T-helper 17 cell (primary cell): ENCODE measurements at places on chromosomes 7 and 10.

- no peaks in the 10 kb centered on the region for H3K4me1 ChIP-seq
- no peaks in the 10 kb centered on the region for H3K36me3 ChIP-seq
- H3K27me3 ChIP-seq = no peaks in the 10 kb centered on the region
- H3K4me3 ChIP-seq = no peak overlapping the region
- DNase-seq = no peak
- no peak overlapping the region for H3K27ac ChIP-seq
These were observed 309.0 kb upstream of the HGF start for GRCh38 chr7:82078807-82079206.

GRCh38 chr7:65923316-65923715 lies 50.4 kb downstream of the VKORC1L1 start:
- peaks cover 5% of the 10 kb centered on the region for H3K36me3 ChIP-seq
- H3K4me1 ChIP-seq = peaks cover 17% of the 10 kb centered on the region
- DNase-seq = no peak
- no peak overlapping the region for H3K27ac ChIP-seq

DNA sequence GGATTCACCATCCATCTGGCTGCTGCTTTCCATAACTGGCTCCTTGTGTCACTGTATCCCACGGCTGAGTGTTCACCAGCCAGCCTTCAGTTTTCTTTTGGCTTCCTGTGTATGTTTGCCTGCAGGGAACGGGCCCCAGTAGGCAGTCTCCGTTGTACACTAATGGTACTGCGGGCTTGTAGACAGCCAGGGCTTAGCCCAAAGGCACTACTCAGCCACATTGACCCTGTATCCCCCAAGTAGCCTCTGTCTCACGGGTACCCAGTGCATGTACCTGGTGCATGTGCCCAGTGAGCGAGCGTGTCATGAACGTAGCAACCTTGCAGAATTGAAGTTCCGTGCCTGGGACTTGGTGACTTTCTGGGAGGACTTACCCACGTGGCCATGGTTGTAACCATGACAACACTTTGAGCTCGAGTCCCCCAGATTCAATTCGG lies 6.1 kb downstream of the PFKFB3 start:
- peak overlapping the region; percentile 32 for H3K27ac ChIP-seq
- no peak for DNase-seq
- no peaks in the 10 kb centered on the region for H3K27me3 ChIP-seq
- H3K4me3 ChIP-seq = no peak overlapping the region

GRCh38 chr10:51768886-51769465 lies 69.6 kb upstream of the CSTF2T start:
- DNase-seq = no peak
- H3K27me3 ChIP-seq = no peaks in the 10 kb centered on the region
- H3K36me3 ChIP-seq = no peaks in the 10 kb centered on the region
- no peak overlapping the region for H3K4me3 ChIP-seq
- no peak overlapping the region for H3K27ac ChIP-seq
- no peaks in the 10 kb centered on the region for H3K4me1 ChIP-seq

- peaks cover 25% of the 10 kb centered on the region for H3K27me3 ChIP-seq
- H3K4me1 ChIP-seq = peaks cover 2% of the 10 kb centered on the region
- H3K27ac ChIP-seq = no peak overlapping the region
- no peak for DNase-seq
- H3K4me3 ChIP-seq = no peak overlapping the region
These were observed 20.4 kb downstream of the SSMEM1 start for GRCh38 chr7:130227883-130228575.

GRCh38 chr7:45657890-45658715 lies 83.9 kb downstream of the ADCY1 start:
- H3K4me1 ChIP-seq = no peaks in the 10 kb centered on the region
- DNase-seq = no peak
- H3K4me3 ChIP-seq = no peak overlapping the region
- no peaks in the 10 kb centered on the region for H3K36me3 ChIP-seq
- peaks cover 9% of the 10 kb centered on the region for H3K27me3 ChIP-seq

GRCh38 chr7:22477876-22478450 lies 22.0 kb downstream of the STEAP1B start:
- H3K36me3 ChIP-seq = no peaks in the 10 kb centered on the region
- H3K4me3 ChIP-seq = no peak overlapping the region
- H3K4me1 ChIP-seq = no peaks in the 10 kb centered on the region
- H3K27ac ChIP-seq = no peak overlapping the region
- H3K27me3 ChIP-seq = peaks cover 9% of the 10 kb centered on the region

GRCh38 chr10:31524460-31524859 lies 205.4 kb downstream of the ZEB1 start:
- H3K4me3 ChIP-seq = no peak overlapping the region
- no peak overlapping the region for H3K27ac ChIP-seq
- H3K36me3 ChIP-seq = peaks cover 13% of the 10 kb centered on the region
- no peaks in the 10 kb centered on the region for H3K27me3 ChIP-seq
